ENCODE measurements at places on chromosomes 3 and 15.

DNA sequence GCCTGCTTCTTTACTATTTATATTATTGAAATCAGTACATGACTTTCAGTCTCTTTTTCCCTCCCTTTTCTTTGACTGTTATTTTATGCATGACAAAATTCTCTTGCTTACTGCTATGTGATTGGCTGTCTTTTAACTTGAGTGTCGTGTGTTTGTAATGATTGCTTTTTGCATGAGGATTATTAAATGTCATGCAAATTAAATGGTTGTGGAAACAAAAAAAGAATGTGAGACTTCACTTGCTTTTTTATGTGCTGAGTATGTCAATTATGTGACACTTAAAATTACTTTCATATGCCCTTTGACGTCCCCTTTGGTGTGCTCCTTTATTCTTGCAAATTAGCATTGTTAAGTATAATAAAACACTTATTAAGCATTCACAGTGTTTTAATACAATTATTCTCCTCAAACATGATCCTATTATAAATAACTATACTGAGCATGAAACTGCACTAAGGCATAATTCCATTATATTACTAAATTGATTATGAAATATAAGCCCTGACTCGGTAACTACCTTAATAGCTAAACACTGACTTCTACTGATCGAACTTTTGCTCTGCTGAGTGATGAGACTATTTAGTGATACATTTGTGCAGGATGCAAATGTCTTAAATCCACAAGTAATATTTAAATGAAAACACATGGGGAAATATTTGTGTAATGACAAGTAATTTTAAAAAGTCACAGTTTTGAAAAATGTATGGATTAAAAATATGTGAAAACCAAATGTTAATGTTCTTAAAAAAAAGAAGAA lies 401.7 kb downstream of the NLGN1 start:
- no peak for DNase-seq

DNA sequence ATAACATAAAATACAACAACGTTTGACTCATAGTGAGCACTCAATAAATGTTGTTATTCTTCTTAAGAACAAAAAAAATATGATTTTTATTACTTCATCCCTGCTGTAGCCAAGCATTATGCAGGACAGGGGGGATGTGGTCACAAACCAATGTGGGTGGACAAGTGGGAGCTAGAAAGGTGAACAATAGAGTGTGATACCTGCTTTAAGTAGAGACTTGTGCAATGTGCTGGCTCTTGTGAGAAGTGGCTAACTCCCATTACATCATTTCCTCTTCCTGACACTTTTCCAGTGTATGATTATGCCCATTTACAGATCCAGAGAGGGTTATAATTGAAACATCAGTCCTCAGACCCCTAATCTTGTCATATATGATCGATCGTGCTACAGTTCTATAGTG lies 193.6 kb downstream of the UBE2E2 start:
- peak; percentile 20 for DNase-seq

GRCh38 chr3:120526011-120526870 lies 69.9 kb upstream of the NDUFB4 start:
- DNase-seq = no peak

GRCh38 chr3:112744106-112744505 lies 102.6 kb downstream of the CD200R1L start:
- DNase-seq = no peak

- no peak for DNase-seq
Observed at GRCh38 chr3:43774799-43775198, 84.1 kb downstream of the ABHD5 start.

- DNase-seq = no peak
Observed at GRCh38 chr3:170532573-170532972, 53.3 kb downstream of the SLC7A14 start.

DNA sequence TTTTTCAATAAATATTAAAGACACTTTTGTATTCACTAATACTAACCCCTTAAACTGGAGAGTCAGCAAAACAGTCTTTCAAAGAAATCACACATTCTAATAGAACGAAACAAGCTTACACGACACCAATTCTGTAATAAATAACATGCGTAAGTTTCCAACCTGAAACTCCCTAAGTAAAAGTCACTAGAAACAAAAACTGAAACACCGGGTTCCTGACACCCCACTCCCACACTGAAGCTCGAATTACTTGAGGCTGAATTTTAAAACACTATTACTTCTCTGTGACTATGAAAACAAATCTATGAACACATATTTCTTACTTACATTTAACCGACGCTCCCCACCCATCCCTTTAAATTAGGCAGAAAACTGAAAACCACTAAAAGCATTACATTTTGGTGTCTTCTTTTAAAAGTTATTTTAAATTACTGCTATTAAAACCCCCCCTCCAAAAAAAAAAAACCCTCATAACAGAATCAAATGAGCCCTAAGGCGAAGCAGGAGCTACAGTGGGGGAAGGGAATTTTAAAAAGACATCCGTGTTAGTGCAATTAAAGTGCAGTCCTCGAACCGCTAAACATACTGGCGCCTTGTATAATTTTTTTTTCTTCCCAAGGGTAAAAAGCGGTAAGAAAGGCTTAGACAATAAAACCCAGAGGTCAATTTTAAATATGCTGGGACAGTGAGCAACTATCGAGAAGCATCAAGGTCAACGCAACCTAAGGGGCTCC lies 878 bp downstream of the SPPL2A start:
- DNase-seq = peak; percentile 29

DNA sequence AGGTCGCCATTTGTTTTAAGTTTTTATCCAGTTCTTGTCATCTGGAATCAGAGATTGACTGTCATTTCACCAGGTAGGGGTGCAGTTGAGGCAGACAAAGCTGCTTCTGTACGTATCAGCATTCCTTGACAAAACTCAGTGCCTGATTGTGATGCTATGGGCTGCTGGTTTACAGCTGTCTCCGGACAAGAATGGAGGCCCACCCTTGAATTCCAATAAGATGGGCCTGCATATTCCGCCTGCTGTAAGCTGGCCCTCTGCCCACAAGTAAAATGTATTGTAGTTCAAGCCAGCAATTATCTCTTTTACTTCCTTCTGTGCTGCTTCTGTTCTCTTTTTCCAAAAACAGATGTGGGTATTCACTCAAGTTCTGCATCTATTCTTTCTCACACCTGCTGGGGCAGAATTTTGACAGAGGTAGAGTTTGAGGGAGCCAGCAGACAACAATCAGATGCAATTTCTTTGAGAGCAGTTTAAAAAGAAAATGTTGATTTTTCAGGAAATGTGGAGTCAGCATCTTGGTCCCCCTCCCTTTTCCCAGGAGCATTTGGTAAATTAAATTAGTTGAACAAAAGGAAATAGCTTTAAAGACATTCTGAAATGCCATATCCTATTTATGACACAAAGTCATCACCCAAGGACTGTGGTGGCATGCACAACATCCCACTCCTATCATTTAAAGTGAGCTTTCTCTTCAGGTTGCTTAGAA lies 53.5 kb downstream of the IQCH start:
- DNase-seq = peak; percentile 7

DNA sequence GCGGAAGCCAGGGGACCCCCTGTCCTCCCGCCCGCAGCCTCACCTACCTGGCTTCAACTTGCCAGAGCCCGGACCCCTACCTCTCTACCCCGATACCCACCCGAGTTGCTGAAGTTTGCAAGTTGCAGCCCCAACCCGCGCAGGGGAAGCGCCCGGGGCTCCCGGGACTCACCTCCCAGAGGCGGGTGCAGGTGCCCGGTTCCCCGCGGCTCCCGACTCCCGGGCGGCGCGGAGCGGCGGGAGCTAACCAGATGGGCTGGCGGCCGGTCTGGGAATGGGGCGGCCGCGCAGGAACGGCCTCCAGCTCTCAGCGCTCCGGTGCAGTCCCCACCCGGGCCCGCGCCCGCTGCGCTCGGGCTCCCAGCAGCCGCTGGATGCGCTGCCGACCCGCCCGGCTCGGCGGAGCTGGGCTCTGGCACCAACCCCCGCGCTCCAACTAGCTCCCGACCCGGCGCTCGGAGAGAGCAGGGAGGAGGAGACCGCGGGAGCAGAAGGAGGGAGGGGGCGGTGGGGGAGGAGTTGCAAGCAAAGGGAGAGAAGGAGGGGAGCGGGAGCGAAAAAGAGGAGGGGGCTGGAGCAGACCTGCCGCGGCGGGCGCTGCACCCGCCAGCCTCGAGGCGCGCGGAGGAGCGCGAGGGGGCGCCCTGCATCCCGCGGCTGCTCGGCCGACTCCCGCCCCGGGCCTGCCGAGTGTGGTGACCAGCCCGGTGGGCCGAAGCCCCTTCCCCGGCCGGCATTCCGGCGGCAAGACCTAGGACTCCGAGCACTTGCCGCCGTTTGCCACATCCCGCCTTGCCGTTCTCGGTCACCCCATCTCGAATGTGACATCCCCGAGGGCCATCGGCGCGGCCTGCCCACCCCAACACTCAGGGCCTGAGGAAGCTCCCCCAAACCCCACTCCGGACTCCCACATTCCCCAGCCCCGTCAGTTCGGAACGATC lies at the start of gene SEMA5B:
SEMA5B (minus strand) TSS at position 472 of the 941 bp plus-strand sequence. CDS start 66,500 bp downstream, outside the sequence.
- DNase-seq = no peak

- DNase-seq = no peak
Observed at GRCh38 chr3:30303770-30304169, 302.6 kb upstream of the TGFBR2 start.

GRCh38 chr15:56877255-56877970 lies 41.0 kb upstream of the TCF12 start:
- peak; percentile 56 for DNase-seq

DNA sequence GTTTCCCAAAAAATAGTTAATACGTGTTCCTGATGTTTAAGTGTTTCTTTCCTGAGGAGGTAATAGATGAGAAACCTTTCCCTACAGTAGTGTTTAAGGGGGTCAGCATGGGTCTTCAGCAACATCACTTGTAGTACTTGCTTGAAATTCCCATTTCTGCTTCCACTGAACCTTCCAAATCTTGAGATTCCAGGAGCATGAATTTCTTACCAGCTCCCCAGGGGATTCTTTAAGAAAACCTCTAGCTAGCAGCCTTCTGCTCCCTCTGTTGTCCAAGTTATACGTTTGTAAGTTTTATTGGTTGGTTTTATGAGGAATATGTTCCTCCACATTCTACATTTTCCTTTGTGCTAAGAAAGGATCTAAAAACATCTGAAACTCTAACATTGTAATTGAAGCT lies 38.2 kb upstream of the ACP3 start:
- DNase-seq = no peak

DNA sequence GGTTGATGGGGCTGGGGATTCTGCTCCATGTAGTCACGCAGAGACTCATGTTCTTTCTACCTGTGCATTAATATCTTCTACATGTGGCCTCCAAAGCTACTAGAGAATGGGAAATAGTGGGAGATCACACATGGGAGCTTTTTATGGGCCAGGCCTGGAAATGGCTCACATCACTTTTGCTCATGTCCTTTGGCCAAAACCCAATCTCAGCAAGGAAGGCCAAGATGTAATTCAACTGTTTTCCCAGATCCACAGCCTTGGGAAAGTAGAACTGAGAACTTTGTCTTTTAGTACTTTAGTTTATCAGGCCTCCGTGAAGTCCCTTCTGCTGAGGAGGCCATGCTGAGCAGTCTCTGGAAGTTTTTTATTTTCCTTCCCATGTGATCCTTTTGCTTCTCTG lies 73.2 kb upstream of the SLC4A7 start:
- no peak for DNase-seq

GRCh38 chr3:178359728-178360127 lies 176.5 kb upstream of the KCNMB2 start:
- no peak for DNase-seq

GRCh38 chr3:190718097-190718496 lies 144.4 kb downstream of the GMNC start:
- no peak for DNase-seq

Measured in fibroblast of pulmonary artery (primary cell).